Effector CD4-positive, alpha-beta T cell (primary cell): ENCODE measurements at places on chromosomes 1 and 21.

- no peak for DNase-seq
Measured at GRCh38 chr1:245378311-245378722, 223.5 kb downstream of the KIF26B start.

GRCh38 chr1:224317383-224318045 is 12.5 kb downstream of the NVL start:
- no peak for DNase-seq

- DNase-seq = no peak
Measured at GRCh38 chr1:81435175-81435574, 365.6 kb upstream of the ADGRL2 start.

GRCh38 chr1:61612602-61613001 is 112.3 kb downstream of the TM2D1 start:
- no peak for DNase-seq

DNA sequence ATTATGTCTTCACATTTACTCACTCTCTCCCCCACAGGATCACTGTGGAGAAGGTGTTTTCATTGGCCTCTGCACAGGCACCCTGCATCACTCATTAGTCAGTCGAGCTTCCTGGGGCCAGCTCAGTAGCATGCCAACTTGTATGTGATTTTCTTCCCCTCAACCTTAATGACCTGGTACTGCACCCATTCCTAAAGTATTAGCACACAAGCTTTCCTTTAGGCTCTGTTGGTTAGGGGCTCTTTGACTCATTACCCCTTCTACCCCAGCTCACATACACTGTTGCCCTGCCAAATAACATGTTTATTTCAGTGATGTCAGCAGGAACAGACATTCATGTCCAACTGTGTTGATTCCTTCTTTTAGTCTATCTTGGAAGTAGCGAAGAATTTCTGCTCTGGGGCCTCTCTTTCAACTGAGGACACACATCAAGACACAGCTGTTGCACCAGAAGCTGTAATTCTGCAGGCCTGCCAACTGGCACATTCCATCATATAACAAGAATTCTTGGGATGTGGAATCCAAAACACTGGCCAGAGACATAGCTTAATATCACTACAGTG is 603.5 kb upstream of the ADAMTS5 start:
- no peak for DNase-seq
